Fibroblast of upper back skin (primary cell): ENCODE measurements at places on chromosomes 5 and 9.

- no peak for DNase-seq
These were observed 25.5 kb downstream of the MINAR2 start for GRCh38 chr5:129773376-129773775.

DNA sequence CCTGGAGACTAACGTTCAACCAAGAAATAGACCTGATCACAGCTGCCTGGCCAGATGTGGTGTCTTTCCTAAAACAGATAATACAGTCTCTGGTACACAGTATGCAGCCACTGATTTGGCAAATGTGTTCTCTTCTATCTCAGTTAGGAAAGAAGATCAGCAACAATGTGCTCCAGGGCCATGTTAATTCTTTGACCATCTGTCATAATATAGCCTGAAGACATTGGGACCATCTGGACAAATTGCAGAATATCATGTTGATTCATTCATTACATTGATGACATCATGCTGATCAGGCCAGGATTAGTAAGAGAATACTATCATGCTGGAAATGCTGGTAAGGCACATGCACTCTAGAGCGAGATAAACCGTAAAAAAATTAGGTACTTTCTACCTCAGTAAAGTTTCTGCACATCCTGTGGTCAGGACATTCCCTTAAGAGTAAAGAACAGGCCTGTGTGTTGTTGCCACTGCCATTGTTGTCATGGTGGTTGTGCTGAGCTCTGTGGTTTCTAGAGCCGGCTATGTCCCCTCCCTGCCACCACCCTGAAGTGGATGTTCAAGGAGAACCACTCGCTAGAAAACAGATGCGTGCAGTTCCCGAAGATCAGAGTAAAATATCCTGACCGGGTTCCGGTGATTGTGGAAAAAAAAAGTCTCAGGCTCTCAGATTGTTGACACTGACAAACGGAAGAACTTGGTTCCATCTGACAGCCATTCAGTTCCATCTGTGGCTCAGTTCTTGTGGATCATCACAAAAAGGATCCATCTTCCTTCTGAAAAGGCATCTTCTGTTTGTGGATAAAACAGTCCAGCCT lies 6.4 kb upstream of the JMY start:
- DNase-seq: peak; percentile 68

DNA sequence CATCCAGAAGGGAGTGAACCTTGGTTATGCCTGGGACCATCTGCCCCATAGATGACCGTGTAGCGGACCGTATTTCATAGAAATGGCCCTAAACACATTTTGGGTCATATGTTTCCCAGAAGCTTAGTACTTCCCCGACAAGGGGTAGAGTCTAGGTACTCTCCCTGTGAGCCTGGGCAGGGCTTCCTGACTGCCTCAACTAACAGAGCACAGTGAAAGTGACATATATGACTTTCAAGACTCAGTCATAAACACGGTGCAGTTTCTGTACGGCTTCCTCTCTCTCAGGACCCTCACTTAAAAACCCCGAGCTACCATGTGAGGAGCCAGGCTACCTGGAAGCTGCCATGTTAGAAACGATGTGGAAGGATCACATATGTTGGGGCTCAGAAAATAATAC lies 20.9 kb downstream of the C9orf57 start:
- no peak for DNase-seq

- DNase-seq: no peak
These were observed 167.5 kb downstream of the NMUR2 start for GRCh38 chr5:152237531-152237930.

- DNase-seq: no peak
These were observed 4.1 kb downstream of the PCSK5 start for GRCh38 chr9:75894566-75894965.

DNA sequence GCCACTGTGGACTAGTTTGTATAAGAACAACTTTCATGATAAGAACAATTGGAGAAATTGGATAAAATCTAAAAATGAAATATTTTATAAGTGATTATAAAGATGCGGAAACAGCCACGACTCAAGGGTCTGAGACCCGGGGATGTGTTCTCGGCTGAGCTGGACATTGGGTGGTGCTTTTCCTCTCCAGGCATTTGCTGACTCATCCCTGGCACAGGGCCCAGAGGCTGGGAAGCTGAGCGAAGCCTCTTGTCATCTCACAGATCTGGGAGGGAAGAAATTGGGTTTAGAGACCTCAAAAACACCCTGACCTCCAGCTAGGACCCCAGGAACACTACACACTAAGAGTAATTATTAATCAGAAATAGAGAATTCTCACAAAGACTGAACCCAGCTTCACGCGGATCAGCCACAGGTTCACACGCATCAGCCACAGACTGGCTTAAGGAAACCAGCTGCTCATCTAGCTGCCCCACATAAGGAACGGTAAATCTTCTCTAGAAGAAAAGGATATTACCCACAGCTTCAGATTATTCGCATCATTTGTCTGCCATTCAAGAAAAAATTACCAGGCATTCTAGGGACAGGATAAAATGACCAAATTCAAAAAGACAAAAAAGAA lies 2.8 kb upstream of the OR2V1 start:
- DNase-seq: peak; percentile 70

- DNase-seq: peak; percentile 50
These were observed 78.2 kb upstream of the GNA14 start for GRCh38 chr9:77726289-77726688.

DNA sequence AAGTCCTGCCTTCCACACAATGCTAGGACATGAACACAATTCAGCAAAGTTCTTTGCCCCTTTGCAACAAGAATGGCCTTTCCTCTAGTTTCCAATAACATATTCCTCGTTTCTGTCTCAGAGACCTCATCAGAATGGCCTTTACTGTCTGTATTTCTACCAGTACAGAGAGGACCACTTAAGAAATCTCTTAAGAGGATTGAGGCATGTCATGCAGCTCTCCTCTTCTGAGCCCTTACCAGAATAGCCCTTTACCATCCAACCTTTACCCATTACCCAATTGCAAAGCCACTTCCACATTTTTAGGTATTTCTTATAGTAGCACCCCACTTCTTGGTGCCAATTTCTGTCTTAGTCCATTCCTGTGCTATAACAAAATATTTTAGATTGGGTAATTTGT lies 20.3 kb downstream of the TNPO1 start:
- DNase-seq: no peak

DNA sequence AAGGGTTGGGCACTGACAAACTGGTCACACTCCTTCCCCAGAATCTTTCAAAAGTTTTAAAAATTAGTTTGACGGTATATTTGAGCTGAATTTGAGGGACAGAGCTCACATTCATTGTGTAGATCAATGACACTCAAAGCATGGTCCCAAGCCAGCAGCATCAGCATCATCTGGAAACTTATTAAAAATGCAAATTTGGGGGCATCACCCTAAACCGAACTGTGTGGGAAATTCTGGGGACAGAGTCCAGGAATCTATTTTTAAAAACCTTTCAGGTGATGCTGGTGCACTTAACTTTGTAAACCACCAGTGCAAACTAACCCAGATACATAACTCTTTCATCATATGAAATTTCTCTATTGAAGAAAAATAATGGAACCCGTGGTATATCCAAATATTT lies 58.1 kb upstream of the MTAP start:
- no peak for DNase-seq

DNA sequence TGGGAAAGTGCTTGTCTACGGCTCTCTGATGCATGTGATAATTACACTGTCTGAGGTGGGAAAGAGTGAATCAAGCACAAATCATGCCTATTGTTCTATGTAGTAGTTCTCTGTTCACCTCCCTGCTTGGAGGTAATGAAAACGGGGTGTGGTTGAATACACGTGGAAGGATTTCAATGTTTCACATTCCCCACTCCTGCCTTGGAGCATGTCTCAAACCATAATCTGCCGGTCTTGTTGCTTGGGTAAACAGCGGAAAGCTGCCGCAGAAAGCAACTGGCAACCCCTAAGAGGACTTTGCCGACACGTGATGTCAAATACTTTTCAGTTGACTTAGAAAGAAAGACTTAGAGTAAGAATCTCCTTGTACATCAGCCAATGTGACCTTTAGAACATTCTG lies 63.5 kb upstream of the MOCS2 start:
- DNase-seq: no peak

GRCh38 chr9:116030517-116030916 lies 123.1 kb upstream of the PAPPA start:
- peak; percentile 78 for DNase-seq

GRCh38 chr9:105445203-105445881 lies 2.5 kb upstream of the FSD1L start:
- DNase-seq: no peak

- peak; percentile 41 for DNase-seq
These were observed 145.8 kb downstream of the TMEM232 start for GRCh38 chr5:110580625-110581024.

- DNase-seq: no peak
These were observed 1.7 kb upstream of the DPH7 start for GRCh38 chr9:137580209-137580953.

DNA sequence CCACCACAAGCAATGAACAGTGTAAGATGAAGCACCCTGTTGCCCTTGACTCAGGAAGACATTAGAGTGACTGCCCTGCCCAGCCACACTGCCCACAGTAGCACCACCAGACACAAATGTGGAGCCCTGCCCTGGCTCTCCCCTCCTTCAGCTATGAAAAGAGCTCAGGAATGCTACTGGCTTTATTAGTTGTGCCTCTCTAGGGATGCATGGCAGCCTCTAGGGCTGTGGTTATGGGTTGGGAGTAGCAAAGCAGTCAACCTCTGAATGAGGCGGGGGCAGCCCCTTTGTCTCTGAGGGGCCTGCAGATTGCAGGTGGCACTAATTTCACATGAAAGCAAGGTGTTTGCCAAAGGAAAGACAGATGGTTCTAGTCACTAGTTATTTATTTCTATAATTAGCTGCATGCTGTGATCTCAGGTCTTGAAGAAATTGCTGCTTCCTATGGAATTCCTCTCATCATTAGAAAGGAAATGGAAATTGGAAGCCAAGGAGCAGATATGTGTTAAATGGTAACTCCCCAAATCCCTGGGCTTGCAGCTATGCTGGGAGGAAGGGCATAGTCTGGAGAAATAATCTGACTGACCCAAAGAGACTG lies 259.4 kb downstream of the TLR4 start:
- no peak for DNase-seq

DNA sequence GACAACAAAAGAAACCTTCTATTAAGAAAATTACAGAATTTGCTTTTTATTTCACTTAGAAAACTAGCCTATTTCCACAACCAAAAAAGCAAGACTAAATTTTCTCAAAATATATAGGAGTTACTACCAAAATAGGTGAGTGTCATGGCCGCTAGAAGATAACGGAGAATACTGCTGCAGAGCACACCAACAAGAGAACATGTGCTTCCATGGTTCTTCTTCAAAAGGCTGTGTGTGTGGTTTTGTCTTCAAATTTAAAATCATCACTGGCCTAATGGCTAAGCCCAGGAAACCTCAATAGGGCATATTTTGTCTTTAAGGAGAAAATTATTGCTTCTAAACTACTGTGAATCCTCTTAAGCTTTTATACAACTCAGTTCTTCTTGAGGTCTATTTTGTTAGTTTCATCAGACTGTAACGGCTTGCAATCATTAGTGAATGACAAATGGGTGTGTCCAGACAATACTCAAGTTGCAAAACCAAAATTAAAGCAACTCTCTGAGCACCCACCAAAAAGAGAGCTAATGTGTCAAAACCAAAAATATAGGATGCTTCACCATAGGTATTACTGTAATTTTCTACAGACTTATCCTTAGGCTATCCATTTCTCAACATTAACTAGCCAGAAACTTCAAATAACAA lies 3.3 kb downstream of the SETX start:
- DNase-seq: no peak

DNA sequence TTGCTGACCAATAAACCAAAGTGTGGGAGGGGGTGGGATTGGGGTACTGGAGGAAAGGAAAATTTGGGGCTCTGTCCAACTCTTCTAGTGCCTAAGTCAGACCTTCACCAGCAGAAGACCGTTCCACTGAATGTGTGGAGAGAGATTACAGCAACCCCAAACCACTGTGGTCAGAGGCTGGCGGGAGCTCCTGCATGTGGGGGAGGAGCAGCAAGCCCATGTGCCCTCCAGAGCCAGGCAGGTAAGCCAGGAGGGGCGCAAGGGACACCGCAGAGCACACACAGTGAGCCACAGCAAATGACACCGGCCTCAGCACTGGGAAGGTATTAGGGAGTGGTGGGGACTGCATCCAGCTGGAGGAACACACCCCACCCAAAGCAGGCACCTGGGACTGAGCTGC lies 62.9 kb downstream of the SMIM23 start:
- no peak for DNase-seq

- DNase-seq: no peak
These were observed 107.0 kb upstream of the MVB12B start for GRCh38 chr9:126219648-126220063.

- no peak for DNase-seq
These were observed 66.7 kb downstream of the DOCK2 start for GRCh38 chr5:169703813-169704212.

DNA sequence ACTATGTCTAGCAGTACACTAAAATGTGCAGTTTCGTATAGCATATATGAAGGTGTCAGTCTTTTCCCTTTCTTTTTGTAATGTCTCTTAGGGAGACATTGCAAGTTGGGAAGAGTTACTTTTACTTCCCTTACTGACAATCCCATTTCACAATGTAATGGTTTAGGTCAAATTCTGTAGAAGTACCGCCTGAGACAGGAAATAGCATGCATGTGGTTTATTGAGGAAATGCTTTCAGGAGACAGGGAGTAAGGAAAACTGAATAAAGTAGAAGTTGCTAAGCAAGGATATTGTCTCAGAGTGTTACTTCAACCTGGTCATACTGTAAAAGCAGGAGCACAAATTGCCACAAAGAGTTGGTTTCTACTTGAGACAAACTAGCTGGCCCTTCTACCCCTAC lies 32.1 kb upstream of the MSANTD3 start:
- peak; percentile 39 for DNase-seq

DNA sequence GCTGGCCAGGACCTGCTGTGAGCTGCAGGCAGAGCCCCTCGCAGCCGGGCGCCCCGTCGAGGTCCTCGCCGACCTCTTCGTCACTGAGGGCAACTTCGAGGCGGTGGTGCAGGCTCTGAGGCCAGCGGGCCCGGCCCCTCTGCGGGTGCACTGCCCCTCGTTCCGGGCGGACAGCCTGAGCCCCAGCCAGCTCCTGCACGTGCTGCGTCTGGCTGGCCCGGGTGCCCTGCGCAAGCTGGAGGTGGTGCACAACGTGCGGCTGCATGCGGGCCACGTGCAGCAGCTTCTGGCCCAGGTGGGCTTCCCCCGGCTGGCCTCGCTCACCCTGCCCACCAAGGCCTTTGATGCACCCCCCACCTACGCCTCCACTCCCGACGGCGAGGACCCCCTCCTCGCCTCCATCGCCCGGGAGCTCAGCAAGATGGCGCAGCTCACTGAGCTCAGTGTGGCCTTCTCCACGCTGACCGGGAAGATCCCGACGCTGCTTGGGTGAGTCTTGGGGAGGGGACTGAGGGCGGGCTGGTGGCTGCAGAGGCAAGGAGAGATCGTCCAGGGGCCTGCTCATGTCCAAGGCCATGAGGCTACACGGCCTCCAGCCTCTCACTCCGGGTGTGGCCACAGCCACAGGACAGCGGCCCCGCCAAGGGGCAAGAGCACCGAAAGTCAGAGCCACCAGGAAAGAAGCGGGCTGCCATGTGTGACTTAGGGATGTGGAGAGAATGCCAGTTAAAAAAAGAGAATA lies 825 bp downstream of the LRRC14B start:
- no peak for DNase-seq

- DNase-seq: peak; percentile 43
These were observed 173.6 kb downstream of the MUSK start for GRCh38 chr9:110842169-110842568.
